ENCODE measurements at places on chromosomes 7 and 10.

- DNase-seq = peak; percentile 41
Observed at GRCh38 chr7:50632561-50633413, 67.6 kb upstream of the DDC start.

DNA sequence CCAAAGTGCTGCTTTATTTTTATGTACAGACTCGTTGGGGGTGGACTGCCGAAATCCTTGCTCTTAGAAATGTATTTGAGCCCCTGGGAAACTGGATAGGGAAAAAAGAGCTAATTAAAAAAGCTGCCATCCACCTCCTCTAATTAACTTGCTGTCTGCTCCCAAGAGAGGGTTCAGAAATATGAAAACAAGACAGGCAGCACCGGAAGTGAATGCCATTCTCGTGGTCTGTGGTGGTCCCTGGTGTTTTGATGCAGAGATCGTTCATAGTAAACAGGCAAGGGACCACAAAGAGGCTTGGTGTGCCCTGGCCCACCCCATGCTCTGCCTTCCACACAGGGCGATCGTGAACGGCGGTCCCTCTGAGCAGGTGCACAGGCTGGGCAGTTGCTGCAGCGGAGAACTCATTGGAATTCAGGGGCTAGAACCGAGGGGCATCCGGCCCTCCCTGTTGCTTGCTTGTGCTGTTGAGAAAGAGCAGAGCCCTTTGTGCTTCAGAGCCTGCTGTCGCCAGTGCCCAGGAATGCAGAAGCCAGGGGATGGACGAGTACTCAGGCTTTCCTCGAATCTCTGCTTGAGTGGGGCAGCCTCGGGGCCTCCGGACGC is 79.1 kb upstream of the BTBD16 start:
- no peak for DNase-seq

DNA sequence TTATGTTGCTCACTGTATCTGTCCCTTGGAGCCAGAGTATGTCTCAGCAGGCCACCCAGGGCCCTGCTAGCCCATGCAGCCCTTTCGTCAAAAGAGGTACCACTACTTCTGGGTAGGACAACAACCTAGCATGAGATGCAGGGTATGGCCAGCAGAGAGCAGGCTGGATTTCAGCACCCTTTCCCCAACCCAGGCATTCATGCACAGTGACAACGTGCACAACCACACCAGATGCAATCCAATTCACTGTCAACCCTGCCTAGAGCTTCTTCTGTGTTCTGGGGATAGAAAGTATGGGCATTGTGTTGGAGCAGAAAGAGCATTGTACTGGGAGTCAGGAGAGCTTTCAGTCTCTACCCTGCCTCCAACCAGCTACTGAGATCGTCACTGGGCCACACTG is 37.9 kb downstream of the JAZF1 start:
- DNase-seq = no peak

DNA sequence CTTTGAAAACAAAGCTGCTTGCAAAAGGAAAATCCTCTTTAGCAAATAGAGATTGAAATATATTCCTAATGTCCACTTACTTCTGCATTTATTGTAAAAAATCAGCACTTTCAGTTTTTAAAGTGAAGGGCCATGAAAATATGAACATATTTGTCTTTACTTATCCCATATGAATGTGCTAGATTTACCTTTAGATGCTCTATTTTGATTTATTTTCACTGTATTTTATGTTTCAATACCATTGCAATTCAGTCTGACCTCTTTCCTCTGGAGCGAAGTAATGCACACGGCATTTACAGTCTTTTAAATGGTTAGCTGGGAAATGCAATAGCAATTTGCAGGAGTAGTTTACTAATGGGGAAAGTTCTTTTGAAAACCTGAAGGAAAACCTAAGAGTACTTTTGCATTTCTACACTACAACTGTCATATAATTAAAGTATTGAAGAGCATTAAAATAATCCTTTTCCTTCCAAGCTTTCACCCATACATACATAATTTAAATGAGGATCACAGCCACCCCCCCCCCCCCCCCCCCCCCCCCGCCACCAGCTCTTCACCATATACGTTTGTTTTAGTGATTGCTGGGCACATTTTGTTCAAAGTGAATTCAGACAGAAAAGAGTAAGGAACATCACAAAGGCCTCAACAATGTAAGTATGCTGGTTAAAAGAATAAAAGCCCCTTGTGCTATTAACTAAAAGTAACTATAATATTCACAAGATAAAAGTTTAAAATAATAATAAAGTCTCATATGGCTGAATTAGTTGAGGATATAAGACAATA is 3.5 kb downstream of the SKIDA1 start:
- no peak for DNase-seq

DNA sequence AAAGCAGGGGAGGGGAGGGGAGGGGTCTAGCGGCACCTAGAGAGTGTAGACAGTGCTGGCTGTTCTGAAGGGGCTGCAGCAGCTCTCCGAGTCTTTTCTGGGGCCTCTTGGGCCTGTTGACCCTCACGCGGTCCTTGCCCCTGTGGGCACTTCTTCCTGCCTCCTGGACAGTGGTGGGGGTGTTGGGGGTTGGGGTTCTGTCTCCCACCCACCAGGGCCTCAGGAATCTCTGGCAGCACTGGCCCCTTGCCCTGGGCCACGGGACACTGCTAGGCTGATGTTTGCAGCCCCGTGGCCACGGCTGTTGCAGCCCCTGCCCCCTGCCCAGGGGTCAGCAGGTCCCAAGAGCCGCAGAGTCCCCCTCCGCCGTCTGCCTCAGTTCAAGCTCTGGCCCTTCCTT is 68.9 kb upstream of the INPP5A start:
- no peak for DNase-seq

DNA sequence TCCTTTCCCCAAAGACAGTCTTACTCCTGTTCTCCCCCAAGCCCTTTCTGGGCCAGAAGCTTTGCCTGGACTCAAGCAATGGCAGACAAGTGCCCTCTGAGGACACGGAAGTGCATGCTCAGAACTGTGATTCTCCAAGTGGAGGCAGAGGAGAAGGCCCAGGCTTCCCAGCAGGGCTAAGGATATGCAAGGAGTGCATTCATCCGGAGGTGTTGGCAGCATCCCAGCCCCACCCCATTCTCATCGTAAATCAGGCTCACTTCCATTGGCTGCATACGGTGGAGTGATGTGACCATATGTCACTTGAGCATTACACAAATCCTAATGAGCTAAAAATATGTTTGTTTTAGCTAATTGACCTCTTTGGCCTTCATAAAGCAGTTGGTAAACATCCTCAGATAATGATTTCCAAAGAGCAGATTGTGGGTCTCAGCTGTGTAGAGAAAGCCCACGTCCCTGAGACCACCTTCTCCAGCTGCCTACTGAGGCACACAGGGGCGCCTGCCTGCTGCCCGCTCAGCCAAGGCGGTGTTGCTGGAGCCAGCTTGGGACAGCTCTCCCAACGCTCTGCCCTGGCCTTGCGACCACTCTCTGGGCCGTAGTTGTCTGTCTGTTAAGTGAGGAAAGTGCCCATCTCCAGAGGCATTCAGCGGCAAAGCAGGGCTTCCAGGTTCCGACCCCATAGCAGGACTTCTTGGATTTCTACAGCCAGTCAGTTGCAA is 1.4 kb upstream of the RBP3 start:
- DNase-seq = no peak

DNA sequence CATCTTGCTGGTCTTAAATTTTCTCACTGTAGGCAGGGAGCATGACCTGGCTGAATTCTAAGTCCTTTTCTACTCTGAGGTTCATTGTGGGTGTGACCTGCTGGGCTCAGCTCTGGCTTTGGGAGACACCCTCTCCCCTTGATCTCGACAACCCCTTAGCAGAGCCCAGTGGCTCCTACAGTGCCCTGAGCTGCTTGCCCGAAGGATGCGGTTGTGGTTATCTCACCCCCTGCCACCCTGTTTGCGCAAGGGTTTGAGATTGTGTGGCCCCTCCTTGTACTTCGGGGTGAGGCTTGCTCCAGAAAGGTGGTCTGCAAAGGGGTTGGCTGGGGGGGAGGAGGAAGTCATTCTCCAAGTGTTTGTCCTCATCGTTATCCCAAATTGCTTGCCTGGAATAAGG is 55.3 kb downstream of the TCF7L2 start:
- DNase-seq = no peak

GRCh38 chr10:92328993-92329392 is 38.0 kb downstream of the MARCHF5 start:
- no peak for DNase-seq

- no peak for DNase-seq
Observed at GRCh38 chr7:652881-653280, 73.6 kb upstream of the DNAAF5 start.

Measured in activated CD8-positive, alpha-beta memory T cell treated with anti-CD3 and anti-CD28 coated beads for 1 hour (primary cell).